ENCODE measurements at places on chromosomes 7 and 10.

DNA sequence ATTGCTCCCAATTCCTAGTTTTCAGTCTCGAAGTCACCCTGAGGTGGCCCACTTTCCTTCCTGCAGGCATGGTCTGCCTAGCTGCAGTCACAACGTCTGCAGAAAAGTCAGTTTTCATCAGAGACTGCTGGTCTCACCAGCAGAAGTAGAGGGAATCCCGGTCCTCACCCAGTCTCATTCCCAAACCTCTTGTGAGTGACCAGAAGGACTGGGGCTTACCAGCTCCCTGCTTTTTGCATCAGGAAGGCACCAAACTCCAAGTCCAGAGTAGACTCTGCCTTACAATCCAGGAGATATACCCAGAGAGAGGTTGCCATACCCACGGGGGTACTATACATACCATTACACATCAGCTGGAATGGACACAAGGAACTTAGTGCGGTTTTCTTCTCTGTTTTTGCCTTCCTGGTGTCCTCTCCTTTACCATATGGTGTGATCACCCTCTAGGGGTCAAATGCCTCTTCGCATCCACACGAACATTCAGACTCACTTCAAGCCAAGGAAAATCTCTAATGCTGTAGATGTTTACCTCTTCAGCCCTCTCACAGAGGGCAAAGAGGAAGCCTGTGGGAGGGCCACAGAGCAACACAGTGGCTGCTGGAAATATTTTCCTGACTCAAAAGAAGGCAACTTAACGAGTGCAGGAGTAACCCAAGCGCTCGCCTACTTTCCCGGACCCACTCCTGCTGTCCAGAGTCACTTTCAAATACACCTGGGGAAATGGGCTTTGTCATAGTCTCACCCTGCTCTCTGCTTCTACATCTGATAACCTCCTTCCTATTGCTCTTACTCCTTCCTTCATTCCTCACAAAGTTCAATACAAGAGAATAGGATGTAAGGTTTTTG, 220.9 kb downstream of the C7orf25 start:
- peak; percentile 19 for DNase-seq

GRCh38 chr7:19709249-19709578, 377 bp upstream of the POLR1F start:
- no peak for DNase-seq

GRCh38 chr10:73910764-73911552, at the start of gene PLAU:
Gene PLAU, plus strand, starts transcription at chr10:73911132. Its CDS starts 424 bp downstream, at chr10:73911556.
- DNase-seq, result peak; percentile 45

GRCh38 chr10:90213346-90213745, 512.0 kb downstream of the KIF20B start:
- DNase-seq, result no peak

DNA sequence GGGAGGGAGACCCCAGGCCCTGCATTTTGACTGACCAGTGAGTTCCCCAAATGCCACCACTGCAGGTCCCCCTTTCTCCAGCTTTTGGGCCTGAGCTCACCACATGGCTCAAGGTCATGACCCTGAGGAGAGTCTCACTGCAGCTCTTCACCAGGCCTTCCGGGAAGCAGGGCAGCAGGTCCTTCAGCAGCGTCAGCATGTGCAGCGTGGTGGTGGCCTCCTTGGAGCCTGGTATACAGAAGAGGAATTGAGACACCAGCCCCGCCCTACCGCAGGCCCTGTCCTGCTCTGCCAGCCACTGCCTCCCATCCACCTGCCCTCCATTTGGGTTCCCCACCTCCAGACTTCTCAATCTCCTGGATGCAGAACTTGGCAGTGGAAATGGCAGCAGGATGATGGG, 13.0 kb downstream of the RRP12 start:
- no peak for DNase-seq

DNA sequence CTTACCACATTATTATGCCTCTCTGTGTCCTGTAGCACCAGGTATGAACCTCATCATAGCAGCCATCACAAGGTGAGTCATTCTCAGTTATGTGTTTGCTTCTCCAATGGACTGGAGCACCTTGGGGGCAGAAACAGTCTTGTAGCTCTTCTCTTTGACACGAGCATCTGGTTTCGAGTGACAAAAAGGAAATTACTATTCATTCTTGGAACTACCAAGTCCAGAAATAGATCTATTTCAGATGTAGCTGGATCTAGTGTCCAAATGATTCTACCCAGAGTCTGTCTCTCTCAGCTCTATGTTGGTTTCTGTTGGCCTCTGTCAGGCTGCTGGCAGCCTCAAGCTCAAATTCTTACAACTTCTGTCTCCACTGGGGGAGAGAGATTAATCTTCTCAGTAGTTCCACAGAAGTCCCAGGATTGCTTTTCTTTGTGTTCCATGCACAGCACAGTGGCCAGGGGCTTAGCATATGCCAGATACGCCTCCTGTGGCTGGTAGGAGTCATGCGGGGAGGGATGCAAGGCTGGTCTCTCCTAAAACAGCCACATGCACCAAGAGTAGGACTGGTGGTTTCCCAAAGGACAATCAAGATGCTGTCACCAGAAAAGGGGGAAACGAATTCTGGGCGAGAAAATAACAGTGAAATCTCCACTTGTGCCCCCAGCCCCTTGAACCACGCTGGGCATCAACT, 37.2 kb upstream of the PAPSS2 start:
- no peak for DNase-seq

- DNase-seq, result no peak
Observed at GRCh38 chr10:116440330-116441030, 12.8 kb downstream of the PNLIPRP3 start.

- peak; percentile 39 for DNase-seq
Observed at GRCh38 chr10:119575506-119575905, 21.3 kb downstream of the TIAL1 start.

GRCh38 chr7:147833970-147834369, 756.6 kb upstream of the C7orf33 start:
- DNase-seq, result no peak

GRCh38 chr10:115129752-115130151, 36.6 kb downstream of the ATRNL1 start:
- DNase-seq, result peak; percentile 49

GRCh38 chr10:27568196-27569175, 64.4 kb downstream of the RAB18 start:
- no peak for DNase-seq

DNA sequence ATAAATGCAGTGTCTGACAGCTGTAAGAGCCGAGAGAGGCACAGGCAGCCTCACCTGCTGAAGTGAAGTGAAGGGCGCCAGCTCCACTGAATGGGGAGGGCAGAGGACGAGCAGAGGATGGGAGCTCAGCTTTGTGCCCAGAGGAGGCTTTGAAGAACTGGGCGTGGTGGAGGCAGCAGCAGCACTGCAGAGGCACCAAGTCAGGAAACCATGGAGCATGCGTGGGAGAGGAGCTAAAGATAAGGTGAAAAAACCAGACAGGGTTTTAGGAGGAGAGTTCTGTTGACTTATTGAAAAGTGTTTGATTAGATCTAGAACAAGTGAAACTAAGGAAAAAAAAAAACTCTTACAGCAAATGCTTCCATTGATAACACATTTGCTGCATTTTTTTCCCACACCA, 216.4 kb downstream of the CXCL12 start:
- no peak for DNase-seq

GRCh38 chr10:51433949-51434475, 265.4 kb downstream of the CSTF2T start:
- DNase-seq, result no peak

DNA sequence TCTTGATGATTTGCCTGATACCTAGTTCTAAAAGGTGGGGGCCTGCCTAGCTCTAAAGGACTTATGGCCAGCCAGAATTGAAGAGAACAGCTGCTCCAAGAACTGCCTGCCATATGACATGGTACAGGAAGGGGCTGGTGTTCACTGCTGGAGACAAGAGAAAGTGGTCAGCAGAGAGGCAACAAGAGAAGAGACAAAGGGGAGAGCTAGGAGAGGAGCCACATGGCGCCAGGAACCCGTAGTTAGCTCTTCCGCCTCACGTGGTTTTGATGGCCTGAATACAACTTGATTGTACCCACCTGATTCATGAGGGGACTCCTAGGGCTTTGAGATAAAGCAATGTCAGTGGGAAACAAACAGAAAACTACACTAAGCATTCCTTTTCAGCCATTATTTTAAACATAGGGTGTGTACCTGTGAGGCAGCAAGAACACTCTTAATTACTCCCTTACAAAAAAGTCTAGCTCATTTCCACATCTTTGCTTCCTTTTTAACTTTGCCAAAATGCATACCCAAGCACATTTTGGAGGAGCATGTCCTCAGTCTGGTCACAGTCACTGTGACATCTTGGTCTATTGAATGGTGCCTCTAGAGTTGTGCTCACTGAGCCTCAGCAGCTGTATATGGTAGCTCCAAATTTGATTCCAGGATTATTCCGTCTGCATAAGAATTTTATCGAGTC, 71.6 kb downstream of the CCDC71L start:
- DNase-seq, result no peak

- peak; percentile 48 for DNase-seq
Observed at GRCh38 chr10:71767420-71768035, 5.8 kb downstream of the VSIR start.

DNA sequence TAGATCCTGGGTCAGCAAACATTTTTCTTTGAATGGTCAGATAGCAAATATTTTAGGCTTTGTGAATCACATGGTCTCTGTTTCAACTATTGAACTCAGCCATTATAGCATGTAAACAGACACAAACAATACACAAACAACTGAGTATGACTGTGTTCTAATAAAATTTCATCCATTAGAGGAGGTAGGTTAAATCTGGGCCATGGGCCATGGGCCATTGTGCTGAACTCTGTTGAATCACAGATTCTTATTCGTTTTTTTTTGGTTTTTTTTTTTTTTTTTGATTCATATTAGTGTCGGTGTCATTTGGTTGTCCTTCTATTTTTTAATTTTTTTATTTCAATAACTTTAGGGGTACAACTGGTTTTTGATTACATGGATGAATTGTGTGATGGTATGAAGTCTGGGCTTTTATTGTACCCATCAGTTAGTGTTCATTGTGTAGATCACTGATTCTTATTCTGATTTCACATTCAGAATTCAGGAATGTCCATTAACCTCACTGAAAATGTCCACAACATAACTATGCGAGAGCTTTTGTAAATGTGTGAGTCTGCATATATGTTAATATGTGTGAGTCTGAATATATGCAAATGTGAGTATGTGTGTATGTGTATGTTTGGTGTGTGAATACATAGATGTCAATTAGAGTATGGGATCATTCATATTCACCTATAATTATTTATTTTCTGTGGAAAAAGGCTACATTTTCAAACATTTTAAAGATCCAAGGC, 443.7 kb upstream of the GRM3 start:
- DNase-seq, result no peak

DNA sequence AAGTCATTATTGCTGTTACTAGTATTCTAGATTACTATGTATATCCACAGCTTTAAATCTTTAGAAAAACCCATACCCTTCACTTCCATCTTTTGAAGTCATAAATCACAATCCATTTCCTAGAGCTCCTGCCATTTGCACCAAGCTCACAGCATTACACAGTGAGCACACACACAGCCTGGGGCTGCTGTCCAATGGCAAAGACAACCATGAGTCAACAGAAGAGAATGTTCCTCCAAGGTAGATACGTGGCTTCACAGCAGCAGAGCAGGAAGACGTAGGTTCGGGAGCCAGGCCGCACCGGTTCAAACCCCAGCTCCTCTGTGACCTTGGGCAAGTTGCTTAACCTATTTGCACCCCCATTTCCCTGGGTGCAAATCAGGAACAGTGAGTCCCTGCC, 234.6 kb downstream of the DIP2C start:
- peak; percentile 45 for DNase-seq
